Heart left ventricle (tissue), 16 donors: ENCODE measurements at places on chromosomes 12 and 14.

DNA sequence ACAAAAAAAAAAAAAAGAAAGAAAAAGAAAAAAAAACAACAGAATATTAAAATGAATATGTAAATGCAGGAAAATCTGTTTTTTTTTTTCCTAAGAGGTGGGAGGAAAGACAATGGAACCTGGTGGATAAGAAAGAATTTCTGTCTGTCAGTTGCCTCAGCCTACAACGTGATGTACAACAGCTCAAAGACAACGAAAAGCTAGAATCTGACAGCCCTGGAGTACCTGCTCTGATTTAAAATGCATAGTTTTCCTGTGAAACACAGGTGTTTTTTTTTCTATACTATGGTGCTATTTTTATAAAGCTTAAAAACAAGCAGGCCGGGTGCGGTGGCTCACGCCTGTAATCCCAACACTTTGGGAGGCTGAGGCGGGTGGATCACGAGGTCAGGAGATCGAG is 30.0 kb upstream of the ULK1 start:
- DNase-seq = no peak

GRCh38 chr14:56085471-56085870 is 32.7 kb upstream of the PELI2 start:
- DNase-seq = no peak

DNA sequence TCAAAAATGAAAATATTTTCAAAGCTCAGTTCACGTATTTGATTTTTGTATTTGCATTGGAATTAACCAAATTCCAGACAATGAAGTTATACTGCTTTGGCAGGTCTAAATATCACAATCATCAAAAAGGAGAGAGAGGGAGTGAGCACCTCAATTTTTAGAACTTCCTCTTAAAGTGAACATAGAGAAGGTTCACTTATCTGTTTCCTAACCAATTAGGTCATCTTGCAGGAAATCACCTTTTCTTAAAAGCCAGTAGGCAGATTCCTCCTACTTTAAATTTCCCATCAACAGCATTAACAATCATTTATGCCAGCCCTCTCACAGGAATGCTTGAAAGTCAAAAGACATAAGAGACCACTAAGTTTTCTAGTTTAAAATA is 388.7 kb downstream of the ZFP36L1 start:
- no peak for DNase-seq

GRCh38 chr12:105316931-105317852 is 13.3 kb upstream of the C12orf75 start:
- DNase-seq = no peak

- DNase-seq = no peak
Observed at GRCh38 chr12:27163048-27163715, 80.8 kb upstream of the C12orf71 start.

GRCh38 chr12:52802442-52802841 is 6.5 kb upstream of the KRT3 start:
- DNase-seq = no peak

GRCh38 chr14:55128386-55129085 is 516 bp upstream of the LGALS3 start:
- no peak for DNase-seq

DNA sequence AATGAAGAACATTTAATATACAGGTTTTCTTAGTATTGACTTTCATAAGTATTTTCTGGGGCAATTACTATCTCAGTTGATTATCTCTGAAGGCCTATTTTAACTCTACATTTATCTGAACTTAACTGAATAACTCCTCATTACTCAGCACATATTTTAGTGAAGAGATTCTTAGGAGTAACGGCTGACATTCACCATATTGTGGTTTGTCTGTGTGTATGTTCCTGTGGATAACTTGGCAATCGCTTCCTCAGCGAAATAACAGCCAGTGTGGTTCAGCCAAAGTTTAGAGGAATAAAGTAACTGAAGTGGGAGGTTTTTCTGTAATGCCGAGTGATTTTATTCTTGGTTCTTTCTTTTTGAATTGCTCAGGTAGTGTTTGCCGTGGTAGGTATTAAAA is 168.0 kb downstream of the RAD51B start:
- DNase-seq = no peak

- no peak for DNase-seq
Observed at GRCh38 chr14:92175811-92176210, 54.0 kb downstream of the CPSF2 start.

DNA sequence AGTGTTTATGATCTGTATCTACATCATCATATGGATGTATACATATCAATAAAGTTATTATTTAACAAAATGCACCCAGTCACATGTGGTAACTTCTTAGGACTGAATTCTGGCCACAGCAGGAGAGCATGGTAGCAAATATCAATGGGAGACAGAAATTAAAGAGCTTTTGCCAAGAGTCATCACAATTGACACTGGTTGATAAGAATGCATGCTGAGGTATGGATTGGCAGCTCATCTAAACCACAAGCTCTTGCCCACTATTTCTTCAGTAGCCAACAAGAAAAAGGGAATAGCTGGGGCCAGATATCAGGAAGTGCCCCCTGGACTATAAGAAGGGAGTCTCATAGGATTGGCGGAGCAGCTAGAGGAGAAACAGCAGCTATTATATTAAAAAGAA is 9.4 kb upstream of the PTGR2 start:
- no peak for DNase-seq

DNA sequence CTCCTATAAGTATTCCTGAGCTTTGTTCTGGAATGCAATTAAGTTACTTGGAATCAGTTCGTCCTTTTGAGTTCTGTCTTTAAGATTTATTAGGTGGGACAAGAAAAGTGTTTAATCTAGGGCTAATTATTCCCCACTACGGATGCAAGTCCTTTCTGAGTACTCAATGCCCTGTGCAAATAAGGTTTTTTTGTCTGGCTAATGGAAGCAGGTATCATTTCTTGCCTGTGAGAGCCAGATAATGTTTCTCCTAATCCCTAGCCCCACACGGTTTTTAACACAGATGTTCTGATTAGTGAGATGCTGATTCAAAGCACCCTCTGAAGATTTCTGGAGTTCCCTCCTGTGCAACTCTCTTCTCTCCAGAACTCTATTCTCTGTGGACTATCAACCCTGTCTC is 296.6 kb upstream of the PRICKLE1 start:
- DNase-seq = no peak

DNA sequence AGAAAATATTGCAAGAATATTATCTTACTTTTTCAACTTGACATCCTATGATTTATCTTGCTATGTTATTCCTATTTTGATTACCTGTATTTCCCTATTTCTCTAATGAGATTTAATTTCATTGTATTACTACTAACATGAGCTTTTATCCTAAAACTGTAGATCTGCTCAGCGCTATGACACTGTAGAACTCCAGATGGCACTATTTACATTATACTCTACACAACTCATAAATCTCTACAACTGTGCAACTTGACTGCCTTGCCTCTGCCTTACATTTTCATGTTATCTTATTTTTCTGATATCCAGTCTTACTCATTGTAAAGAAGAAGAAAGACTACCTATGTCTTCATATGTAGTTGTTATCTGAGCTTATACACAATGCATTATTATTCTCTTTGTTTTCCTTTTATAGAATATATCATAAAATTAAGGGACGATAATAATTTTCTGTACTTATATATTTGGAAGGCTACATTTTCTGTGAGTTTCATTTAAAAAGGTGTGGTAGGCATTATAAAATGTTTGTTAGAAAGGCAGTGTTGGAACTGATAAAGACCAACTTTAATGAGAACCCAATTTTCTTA is 24.1 kb downstream of the NUP37 start:
- no peak for DNase-seq

DNA sequence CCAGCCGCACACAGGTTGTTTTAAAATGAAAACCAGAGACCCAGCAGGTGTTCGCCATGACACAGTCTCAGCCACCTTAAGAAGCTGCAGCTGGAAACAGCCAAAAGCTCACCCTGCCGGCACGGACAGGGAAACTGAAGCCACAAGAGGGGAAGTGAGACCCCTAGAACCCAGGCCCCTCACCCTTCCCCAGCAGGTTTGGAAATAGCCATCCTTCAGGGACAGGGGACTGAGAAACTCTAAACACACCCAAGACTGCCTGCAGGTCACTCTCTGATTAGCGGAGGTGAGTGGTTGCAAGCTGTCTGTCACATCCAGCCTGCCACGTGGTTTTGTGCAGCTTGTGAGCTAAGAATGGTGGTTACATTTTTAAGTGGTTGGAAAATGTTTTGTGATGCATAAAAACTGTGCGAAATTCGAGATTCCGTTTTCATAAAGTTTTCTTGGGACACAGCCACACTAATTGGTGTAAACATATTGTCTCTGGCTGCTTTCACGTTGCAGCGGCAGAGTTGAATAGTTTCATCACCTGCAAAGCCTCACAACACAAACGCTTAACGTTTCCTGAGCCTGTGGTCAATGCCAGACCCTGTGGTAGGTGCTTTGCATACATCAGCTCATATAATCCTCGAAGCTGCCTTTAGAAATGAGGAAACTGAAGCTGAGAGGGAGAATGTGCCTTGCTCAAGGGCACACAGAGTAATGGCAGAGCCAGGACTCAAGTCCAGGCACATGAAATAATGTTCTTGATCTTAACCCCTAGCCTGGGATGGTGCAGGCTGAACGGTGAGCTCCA is 1.7 kb upstream of the SELPLG start:
- no peak for DNase-seq
